ENCODE measurements at places on chromosomes 2 and 18.

- peak; percentile 84 for DNase-seq
Observed at GRCh38 chr2:240921311-240921994, 15.3 kb downstream of the CROCC2 start.

GRCh38 chr2:187294043-187294442 is 154.0 kb downstream of the CALCRL start:
- DNase-seq, result no peak

DNA sequence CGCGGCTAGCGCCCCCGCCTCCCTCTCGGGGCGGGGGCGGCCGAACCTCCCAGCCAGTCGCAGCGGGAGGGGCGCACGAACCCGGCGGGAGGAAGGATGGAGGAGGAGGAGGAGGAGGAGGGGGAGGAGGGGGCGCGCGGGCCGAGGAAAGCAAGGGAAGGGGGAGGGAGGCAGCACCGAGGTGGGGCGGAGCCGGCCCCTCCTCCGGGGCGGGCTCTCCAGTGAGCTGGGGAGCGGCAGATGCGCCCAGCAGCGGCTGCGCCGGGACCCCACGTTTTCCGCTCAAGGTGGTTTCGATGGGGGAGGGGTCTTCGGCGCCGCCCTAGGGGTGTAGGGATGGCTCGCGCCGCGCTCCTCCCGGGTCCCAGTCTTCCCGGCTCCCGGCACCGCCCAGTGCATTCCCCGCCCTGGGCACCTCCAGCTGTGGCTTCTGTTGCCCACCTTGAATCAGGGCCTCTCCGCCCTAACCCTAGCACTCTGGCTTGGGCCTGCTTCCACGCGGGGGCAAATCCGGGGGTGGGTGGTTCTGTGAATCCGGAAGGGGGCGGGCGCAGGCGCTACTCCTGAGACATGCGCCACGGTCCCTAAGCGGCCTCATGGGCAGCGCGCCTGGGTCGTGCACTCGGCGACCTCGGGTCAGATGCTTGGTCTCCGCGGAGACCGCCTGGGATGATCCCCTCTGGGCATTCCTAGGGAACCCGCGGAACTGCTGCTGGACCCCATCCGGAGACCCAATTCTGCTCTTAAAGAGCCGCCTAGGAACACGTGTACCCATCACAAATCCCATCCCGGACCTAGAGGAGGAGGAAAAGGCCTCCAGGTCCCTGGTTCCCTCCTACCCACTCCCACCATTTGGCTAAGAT is at the start of gene FBXO41:
Gene FBXO41 (minus strand): TSS at position 183 of the 863 bp plus-strand sequence. CDS start 14,848 bp downstream, outside the sequence.
- no peak for DNase-seq

DNA sequence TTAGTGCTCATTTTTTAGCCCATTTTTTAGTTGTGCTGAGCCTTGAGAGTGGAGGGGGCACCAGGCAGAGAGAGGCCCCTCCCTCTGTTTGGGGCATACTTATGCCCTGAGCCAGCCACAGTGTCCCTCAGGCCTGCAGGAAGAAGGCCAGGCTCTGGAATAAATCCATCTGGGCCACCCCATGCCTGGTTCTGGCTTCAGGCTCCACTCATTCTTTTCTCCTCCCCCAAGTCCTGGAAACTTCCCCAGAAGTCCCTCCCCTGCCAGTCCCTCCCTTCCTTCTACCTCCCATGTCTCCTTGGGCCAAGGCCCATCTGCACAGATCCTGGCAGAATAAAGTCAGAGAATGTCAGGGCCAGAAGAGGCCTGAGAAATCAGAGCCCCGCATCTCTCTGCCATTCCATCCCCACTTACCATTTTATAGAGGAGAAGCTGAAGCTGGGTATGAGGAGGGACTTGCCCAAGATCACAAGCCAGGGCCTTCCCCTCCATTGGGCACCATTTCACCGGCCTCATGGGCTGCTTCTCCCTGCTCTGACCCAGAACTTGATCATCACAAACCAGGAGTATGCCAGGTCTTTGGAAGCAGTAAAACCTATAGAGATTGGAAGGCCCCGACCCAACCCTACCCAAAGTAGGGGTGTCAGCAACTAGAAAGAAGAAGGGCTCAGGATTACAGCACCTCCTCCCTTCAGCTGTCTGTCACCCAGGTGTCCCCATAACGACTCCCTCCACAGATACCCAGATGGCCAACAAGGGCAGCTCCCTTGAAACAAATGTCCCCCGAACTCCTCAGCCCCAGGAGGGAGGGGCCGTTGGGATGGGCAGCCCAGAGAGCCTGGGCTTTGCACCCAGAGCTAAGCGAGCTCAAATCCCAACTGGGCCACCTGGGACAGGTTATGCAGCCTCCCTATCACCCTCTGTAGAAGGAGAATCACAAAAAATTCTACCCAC is 108.4 kb downstream of the POLR1A start:
- peak; percentile 78 for DNase-seq

- no peak for DNase-seq
Observed at GRCh38 chr2:98577313-98577712, 31.0 kb downstream of the COA5 start.
